Daoy (cell line): ENCODE measurements at places on chromosomes 11 and 22. TPM values are rescaled to one million over a fixed set of nuclear protein-coding genes. Genes with fewer than 3 reads are reported as not detected.

GRCh38 chr11:115220911-115221310 is 283.3 kb downstream of the CADM1 start:
- no peak for DNase-seq

Gene MYRF
- 0.68 and 2.1 TPM in 2 replicates for total RNA-seq

Gene FXYD2
- 1.3 TPM in 1 of 2 replicates, not detected in the other for total RNA-seq

DNA sequence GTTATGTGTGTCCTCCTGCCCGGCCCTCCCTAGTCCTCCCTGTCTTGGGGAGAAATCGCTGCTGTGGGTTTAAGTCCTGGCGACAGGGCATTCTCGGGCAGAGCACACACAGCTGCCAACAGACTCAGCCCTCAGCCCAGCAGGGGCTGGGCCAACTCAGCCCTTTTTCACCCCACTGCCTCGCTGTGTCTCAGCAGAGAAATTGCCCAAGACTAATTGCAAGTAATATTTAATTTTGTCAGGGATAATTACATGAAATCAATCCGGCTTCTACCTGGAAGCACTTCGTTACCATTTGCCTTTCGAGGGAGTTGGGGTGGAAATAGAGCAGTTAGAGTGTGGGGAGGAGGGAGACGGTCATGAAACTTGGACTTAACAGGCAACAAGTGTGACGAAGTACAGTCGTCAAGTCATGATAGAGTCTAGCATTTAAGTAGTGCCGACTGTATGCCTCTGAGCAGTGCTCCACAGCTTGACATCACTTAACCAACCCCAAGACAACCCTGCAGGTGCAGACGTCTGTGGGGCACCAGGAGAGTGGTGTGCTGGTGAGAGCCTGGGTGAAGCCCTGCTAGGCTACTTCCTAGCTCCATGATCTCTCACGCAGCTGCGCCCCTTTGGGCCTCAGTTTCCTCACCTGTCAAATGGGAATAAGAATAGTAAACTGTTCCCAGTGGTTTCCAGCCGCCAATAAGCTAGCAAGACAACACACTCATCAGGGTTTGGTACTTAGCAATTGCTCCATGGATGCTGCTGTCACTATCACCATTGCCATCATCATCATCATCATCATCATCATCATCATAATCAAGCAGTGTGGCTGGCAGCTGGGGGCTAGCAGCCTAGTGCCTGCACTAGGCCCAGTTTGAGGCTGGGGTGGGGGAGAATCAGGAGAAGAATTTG is 29.2 kb downstream of the MN1 start:
- DNase-seq = no peak

Gene OR5B21
- not detected in 2 replicates for total RNA-seq

DNA sequence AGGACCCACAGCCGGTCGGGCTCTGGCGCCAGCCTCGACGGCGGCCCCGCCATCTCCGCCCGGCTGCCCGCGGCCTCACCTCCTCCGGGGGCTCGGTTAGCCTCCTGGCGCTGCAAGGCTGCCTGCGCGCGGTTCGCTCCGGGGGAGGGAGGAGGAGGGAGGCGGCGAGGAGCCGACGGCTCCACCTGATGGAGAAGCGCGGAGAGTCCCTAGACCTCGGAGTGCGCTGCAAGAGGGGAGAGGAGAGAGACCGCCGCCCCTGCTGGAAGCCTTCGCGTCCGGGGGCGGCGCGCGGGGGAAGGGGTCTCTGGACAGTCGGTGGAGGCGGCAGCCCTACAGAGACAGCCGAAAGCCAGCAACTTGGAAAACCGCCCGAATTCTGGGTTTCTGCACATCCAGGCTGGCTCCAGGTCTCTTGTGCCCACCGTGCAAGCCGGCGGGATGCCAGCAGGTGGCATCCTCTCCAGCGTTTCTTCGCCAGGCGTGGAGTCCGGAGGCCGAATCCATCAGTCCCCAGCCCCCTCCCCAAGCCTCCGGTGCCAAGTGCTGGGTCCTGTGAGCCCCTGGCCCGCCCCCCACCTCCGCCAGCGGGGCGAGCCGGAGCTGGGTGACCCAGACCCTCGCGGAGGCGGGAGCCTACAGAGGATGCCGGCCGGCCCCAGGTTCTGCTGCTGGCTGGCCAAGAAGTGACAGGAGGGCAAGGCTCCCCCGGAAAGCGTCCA is 2.9 kb upstream of the KIRREL3 start:
- peak; percentile 84 for DNase-seq

Gene NXPE2
- not detected in 2 replicates for total RNA-seq

Gene TPCN2
- 3.3 TPM in 2 replicates for total RNA-seq

DNA sequence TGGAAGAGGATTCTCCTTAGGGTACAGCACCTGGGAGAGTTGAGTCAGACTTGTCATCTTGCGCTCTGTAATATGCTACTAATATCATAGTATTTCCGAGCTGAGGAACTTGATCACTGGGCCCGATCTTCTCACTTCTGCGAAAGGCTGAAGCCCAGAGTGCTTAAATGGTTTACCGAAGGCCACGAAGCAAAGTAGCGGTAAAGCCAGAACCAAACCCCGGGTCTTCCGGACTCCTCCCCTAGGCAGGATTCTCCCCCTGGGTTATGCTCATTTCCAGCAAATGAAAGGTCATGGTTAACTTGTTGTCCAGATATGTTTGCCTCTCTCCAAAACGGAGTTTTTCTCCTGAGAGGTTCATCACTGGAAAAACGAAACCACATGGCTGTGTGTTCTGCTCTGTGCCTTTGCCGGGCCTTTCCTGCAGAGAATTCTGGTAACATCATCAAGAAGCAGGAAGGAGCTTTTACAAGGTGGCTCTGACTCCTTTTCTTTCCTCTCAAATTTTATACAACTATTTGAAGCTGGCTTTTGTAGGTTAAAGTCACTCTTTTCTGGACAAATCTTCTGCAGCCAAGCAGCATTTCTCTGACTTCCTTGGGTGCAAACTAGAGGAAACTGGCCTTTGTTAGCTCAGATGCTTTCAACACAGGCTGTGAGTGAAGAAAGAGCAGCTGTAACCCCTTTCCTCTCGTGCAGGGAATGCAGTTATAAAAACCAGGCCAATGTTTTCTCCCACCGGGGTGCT is 35.5 kb downstream of the UBASH3B start:
- no peak for DNase-seq

DNA sequence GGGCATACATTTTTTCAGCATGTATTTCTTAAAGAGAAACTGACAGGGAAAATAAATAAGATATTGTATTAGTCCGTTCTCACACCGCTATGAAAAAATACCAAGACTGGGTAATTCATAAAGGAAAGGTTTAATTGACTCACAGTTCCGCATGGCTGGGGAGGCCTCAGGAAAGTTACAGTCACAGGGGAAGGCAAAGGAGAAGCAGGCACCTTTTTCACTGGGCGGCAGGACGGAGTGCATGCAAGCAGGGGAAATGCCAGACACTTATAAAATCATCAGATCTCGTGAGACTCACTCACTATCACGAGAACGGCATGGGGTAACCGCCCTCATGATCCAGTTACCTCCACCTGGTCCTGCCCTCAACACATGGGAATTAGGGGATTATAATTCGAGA is 44.2 kb downstream of the PPFIA1 start:
- DNase-seq = no peak

GRCh38 chr11:72072348-72072747 is 8.0 kb downstream of the NUMA1 start:
- DNase-seq = peak; percentile 68

DNA sequence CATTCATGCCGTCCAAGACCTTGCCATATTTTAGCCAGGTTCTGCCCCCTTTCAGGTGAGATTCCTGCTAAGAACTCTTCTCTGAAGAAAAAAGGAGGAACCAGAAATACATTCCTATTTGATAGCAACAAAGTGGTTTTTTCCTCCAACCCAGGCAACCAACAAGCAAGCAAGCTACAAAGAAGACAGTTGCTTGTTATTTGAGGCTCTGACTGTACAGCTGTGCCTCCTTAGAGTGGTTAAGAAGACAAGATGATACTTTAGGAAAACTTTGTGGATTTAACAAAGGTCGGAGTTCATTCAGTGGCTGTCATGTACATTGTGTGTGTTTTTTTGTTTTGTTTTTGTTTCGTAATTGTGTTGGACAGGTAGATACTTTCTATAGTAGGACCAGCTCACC is 21.7 kb downstream of the TEAD1 start:
- no peak for DNase-seq

GRCh38 chr11:22807391-22807790 is 22.2 kb downstream of the SVIP start:
- no peak for DNase-seq

DNA sequence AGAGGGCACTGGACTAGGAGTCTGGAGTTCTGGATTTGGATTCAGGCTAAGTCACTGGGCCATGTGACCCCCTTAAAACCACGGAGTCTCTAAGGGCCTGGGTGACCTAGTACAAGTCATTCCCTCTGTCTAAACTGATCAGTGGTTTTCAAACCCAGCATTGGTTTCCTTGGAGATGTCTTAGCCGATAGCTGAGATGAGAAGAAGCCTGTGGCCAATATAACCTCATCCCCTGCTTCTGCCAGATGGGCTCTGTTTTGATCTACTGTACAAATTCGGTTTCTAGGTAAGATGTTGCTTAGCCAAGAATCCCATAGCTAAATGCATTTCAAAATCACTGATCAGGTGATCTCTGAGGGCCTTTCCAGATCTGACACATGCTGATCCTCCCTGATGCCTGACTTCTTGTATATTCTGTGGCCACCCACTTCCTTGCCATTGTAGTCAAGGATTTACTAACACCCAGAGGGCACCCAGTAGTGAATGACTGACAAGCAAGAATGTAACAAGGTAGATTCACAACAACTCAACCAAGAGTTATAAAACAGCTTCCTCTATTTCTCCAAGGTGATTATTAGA is 53.1 kb downstream of the GALNT18 start:
- no peak for DNase-seq

GRCh38 chr11:108204929-108205499 is 17.4 kb downstream of the NPAT start:
- DNase-seq = no peak

GRCh38 chr11:96200243-96200642 is 142.8 kb downstream of the MAML2 start:
- no peak for DNase-seq

- DNase-seq = no peak
These were observed 325.3 kb upstream of the LRRC4C start for GRCh38 chr11:41784513-41785335.

DNA sequence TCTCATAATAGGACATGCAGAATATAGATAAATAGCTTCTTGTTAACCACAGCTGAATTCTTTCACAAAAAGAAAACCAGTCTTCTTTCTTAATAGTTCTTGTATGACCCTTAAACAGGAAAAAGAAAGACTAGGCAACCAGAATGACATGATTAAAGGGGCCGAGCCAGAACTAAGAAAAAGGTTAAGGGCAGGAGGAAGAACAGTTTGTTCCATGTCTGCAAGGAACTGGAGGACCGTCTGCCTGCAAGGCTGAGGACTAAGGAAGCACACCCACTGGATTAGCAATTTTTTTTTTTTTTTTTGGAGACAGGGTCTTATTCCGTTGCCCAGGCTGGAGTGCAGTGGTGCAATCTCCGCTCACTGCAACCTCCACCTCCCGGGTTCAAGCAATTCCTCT is 26.0 kb upstream of the TMPRSS5 start:
- DNase-seq = no peak

DNA sequence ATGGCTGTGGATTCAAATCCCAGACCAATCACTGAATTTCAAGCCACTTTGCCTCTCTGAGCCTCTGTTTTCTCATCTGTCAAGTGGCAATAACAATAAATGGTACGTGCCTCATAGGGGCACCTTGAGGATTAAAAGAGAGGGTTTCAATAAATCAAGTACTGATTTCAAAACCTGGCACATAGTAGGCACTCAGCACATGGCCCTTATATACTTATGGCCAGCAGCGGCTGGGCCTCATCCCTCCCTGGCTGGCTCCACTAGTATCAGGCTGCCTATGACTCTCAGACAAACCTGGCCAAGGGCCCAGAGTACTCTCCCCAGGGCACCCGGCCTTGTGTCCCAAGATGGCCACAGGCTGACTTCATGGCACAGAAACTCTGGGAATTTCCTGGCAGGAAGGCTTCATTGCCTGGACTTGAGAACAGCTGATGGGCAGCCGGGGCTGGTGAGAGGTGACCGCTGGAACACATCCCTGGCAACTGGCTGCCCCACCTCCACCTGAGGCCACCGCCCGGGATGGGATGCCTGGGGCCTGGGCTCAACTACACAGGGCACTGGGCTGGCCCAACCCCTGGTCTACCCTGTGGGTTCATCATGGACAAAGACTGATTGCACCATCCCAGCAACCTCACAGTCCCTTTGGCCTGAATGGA is 3.4 kb downstream of the FADS3 start:
- DNase-seq = peak; percentile 85

Gene SHANK2
- total RNA-seq = 0.06 and 0.29 TPM in 2 replicates

GRCh38 chr22:32518381-32518780 is 43.8 kb downstream of the FBXO7 start:
- DNase-seq = no peak
